Activated naive CD4-positive, alpha-beta T cell (primary cell): ENCODE measurements at places on chromosomes 12 and 14.
A peak's percentile ranks its signal among the peaks of the same experiment; 100 is the strongest.

GRCh38 chr14:22966783-22967269 lies 9.9 kb upstream of the HAUS4 start:
- no peak for DNase-seq

- peak; percentile 30 for DNase-seq
Observed at GRCh38 chr12:2691345-2692071, 103.3 kb upstream of the FKBP4 start.

DNA sequence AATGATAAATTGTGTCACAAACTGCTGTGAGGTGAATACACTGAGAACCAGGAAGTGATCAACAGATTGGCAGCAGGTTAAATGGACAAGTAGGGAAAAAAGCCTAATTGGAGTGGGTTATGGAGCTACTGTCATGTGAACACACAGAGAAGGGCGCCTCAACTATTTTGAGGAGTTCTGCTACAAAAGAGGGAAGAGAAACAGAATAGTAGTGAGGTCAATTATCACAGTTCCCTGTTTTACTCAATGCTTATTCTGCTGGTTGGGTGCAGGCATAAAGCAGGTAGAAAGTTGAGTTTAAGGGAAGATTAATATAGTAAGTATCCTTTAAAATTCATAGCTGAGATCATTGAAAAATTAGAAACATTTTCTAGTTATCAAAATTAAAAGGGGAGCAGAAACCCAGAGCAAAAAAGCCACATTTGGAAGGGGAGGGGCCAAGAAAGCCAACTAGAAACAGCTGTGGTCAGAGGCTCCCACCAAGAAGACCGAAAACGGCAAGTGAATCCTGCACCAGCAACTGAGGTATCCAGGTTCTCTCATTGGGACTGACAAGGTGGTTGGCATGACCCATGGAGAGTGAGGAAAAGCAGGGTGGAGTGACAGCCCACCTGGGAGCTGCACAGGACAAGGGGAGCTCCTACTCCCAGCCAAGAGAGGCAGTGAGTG lies 105.7 kb downstream of the ZC3H14 start:
- DNase-seq = no peak

GRCh38 chr14:84874436-84874835 lies 655.5 kb upstream of the FLRT2 start:
- DNase-seq = no peak

DNA sequence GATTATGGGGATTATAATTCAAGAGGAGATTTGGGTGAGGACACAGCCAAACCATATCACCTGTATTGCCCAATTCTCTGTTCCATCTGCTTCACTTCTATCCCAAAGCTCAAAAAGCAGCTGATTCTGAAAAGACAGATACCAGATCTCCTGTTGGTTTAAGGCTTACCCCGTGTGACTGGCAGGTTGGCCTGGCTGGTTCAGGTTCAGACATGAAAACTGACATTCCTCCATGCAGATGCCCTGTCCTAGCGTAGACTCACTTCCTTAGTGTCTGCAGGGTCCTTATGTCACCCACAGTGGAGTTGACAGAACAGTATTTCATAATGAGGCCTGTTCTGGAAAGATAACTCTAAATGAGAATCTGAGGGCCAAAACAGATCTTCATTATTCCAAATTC lies 61.1 kb upstream of the FLRT2 start:
- DNase-seq = no peak

GRCh38 chr12:1566449-1567135 lies 27.8 kb downstream of the FBXL14 start:
- DNase-seq = no peak

- DNase-seq = no peak
Observed at GRCh38 chr12:31227401-31227981, 98.5 kb downstream of the SINHCAF start.

DNA sequence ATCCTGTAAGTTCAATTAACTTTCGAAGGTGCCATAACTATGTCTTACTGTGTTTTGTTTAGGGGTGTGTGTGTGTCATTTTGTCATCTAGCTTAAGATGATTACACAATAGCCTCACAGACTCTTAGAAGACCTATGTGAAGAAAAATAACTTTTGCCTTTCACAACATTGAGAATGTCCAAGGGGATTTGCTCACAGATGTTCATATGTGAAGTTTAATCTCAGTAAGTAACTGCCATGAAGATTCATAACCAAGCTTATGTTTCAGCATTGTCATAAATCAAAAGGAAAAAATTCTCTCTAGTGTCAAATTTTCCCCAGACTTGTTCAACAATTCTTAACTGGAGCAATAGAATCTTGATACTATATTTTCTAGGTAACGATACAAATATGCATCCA lies 226.1 kb upstream of the PRKD1 start:
- no peak for DNase-seq

GRCh38 chr14:62934439-62934838 lies 110.8 kb downstream of the KCNH5 start:
- DNase-seq = no peak

- peak; percentile 70 for DNase-seq
Observed at GRCh38 chr14:68843471-68844209, 50.8 kb upstream of the ZFP36L1 start.

GRCh38 chr12:82596483-82596882 lies 90.2 kb upstream of the TMTC2 start:
- no peak for DNase-seq

DNA sequence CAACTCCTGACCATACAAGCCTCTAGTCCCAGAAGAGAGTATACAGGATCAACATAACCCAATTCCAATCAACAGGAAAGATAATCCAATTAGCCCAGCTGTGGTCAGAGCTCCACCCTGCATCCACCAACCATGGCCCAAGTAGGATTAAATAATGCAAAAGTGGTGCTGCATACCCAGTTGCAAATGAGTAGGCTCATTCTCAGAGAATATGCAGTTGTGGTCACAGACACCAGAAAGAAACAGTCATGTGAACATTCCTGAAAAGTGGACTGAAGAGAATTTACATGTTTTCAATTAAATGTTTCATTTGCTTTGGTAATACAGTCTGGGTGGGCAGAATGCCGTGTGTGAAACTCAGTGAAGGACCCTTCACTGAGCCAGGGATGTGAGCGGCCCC lies 167.2 kb upstream of the BMP4 start:
- DNase-seq = no peak

GRCh38 chr14:98229656-98230366 lies 1042.2 kb downstream of the BCL11B start:
- DNase-seq = no peak

- DNase-seq = no peak
Observed at GRCh38 chr12:112546996-112547395, 128.2 kb downstream of the PTPN11 start.

- DNase-seq = no peak
Observed at GRCh38 chr14:100944052-100944451, 40.5 kb upstream of the RTL1 start.

DNA sequence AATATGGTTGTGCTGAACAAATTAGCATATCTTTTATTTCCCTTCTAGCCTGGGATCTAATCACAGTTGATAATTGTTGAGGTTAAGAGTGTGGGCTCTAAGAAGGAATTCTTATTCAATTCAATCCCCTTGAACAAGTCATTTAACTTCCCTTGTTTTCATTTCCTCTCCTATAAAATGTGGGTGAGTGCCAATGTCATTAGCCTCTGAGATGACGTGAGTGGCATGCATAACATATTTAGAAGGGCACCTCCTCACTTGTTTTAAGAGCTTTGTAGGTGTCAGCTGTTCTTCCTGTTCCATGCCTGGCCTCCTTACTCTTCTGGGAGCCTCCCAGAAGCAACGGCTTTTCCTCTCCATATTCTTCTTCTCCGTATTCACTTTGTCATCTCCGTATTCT lies 155.4 kb upstream of the NEDD1 start:
- no peak for DNase-seq

- no peak for DNase-seq
Observed at GRCh38 chr12:123100450-123100849, 50.4 kb downstream of the PITPNM2 start.

DNA sequence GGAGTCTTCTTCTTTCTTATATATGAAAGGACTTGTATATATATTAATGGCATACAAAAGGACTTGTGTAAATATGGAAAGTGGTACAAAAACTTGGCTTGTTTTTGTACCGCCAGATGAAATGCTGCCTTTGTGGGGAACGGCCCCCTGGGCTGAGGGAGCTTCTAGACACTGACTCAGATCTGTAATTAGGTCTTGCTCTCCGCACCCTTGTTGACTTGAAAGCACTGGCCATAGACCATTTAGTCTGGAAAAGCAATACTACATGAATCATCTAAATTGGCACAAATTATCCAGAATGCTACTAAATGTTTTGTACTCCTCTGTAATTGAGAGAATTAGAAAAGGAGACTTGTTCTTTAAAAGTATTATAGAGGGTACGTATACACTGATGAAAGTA lies 399.9 kb upstream of the RGS6 start:
- no peak for DNase-seq

DNA sequence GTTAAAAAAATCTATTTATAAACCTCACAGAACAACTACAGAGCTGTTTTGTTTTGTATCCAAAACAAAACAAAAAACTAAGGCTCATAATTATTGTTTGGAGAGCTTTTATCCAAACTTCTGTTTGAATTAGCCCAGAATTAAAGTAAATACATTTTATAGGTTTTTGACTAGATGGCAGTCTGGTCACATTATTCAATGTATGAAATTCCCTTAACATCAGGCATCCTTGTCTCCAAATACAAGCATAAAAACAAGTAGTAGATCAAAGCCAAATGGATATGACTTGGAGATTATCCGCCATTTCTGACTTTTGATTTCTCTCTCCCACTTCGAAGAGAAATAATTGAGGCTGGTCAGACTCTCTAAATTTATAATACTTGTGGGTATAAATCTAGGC lies 63.5 kb downstream of the SLC38A1 start:
- DNase-seq = no peak

- DNase-seq = no peak
Observed at GRCh38 chr14:81269100-81269978, 48.6 kb upstream of the GTF2A1 start.

DNA sequence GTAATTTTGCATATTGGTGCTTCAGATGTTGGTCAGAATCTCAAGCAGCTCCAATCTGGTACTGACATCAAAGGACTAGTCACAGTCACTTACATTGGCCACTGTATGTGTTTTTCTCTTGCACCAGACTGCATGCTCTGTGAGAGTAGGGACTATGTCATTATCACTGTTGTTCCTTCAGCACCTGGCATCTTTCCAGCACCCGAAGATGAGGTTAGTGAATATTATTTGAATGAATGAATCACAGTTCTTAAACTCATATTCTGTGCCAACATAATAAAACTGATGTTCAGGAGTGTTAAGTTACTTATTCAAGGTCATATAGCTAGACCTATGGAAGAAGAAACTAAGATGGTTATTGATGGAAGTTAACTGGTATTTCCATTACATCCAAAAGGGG lies 204.5 kb upstream of the TBX3 start:
- DNase-seq = no peak

GRCh38 chr14:29085546-29085945 lies 319.0 kb downstream of the FOXG1 start:
- no peak for DNase-seq

DNA sequence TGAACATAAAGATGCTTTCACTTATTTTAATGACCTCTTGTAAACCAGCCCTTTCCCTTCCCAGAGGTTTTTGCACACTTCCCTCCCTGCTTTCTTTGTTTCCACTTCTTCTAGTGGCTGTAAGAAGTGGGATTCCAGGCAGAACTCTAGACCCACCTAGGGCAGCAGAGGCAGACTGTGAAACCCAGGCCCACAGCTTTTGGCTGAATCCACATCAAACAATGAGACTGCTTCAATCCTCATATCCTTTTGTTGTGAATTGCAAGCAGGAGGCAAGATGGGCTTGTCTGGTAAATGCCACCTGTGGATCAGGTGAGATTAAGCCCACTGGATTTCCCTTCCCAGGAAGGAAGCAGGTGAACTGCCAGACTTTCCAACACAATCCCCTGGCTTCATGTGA lies 12.8 kb downstream of the CCDC177 start:
- DNase-seq = no peak

- DNase-seq = no peak
Observed at GRCh38 chr12:110750784-110751461, 8.2 kb upstream of the PPP1CC start.

DNA sequence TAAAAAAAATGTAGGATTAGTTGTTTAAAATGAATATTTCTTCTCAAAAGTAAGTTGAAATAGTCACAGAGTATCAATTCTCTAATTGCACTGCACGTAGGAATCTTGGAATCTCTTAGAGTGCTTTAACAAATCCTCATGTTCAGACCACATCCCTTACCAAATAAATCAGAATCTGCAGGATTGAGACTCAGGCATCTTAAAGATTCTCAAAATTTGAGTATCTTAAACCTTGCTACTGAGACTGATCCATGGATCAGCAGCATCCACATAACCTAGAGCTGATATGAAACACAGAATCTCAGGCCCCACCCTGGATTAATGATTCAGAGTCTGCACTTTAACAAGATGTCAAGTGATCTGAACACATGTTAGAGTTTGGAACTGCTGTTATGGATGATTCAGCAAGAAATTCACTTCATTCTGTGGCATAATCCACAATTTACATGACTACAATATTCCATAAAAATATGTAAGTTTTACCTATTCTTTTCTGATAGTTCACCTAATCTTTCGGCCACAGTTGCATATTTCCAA lies 58.7 kb downstream of the ADAMTS20 start:
- no peak for DNase-seq

GRCh38 chr14:54570047-54570446 lies 3.1 kb downstream of the SAMD4A start:
- DNase-seq = no peak

DNA sequence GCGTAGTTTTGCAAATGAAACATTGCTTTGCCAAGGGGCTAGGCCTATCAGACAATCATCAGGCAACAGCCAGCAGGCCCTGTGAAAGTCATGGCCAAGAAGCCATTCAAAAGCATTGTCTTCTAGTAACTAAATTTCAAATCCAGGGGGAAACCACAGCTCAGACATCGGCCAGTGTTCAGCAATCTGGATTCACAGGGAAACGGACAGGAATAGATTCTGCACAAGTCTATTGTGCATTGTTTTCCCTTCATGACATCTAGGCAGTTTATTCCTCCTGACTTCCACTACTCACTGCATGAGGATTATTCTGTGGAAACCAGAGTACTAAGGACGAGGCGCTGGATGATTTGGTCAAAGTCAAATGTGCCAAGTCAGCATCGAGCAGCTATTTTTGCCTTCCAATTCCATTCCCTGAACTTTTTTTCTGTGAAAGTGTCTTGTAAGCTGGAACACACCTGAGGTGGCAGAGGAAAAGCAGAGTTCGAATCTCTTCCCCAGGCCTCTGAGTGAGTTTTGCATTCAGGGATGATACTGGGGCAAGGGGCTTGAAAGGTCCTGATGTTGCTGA lies 75.4 kb downstream of the VCPKMT start:
- no peak for DNase-seq
